ENCODE measurements at places on chromosomes 2 and 18.

- no peak for DNase-seq
These were observed 252.8 kb downstream of the MTX2 start for GRCh38 chr2:176521878-176522670.

- DNase-seq, result no peak
These were observed 132.0 kb downstream of the VWC2L start for GRCh38 chr2:214542866-214543265.

GRCh38 chr2:178764097-178764496, 43.1 kb downstream of the TTN start:
- DNase-seq, result no peak

DNA sequence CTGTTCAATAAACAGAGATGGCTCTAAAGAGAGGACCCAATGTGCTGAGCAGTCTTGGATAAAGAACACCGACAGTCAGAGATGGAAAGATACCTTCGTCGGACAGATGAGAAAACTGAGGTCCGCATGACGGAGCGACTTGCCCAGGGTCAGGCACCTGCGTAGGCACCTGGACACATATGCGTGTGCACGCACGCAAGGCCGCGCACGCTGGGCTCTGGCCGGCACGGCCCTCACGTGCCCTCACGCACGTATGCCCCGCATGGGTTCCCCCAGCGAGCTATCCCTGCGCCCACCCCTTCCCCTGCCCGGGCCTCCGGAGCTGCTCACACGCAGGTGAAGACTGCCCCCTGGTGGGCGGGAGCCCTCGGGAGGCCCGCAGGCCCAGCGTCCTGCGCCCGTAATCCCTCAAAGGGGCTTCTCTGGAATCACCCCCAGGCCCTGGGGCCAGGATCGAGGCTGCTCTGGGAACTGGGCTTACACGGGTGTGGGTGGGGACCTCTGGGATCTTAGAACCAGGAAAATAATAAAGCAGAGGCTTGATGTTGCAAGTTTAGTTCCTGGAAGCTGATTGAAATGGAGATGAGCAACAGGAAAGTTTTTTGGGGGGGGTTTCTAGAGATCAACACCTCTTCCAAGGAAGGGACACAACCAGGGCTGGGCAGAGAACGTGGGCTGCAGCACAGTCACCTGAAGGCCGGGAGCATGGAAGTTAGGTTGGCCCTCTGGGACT, 246.3 kb downstream of the TNS1 start:
- peak; percentile 47 for DNase-seq

- DNase-seq, result peak; percentile 48
These were observed 17.7 kb upstream of the EN1 start for GRCh38 chr2:118865106-118865505.

GRCh38 chr2:180763263-180763989, 217.0 kb upstream of the UBE2E3 start:
- DNase-seq, result no peak

DNA sequence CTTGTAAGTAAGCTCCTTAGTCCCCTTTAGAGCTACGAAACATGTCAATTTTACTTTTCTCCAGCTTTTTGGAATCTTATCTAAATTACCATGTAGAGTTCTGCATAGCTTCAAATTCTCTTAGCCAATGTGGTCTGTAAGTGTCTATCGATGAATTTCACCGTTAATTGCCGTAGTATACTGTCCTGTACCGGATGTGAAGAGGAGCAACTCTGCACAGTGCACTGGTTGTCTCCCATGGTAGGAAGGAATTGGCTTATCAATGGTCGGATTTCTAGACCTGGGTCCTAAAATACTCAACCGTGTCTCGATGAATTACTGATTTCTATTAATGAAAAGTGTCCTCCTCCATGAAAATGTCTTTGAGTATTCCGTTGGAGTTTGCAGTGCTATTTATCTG, 1.9 kb downstream of the NOP58 start:
- DNase-seq, result no peak

GRCh38 chr18:48670751-48671560, 132.1 kb downstream of the CTIF start:
- no peak for DNase-seq

- no peak for DNase-seq
These were observed 432.5 kb upstream of the LRRTM1 start for GRCh38 chr2:80737047-80737446.

DNA sequence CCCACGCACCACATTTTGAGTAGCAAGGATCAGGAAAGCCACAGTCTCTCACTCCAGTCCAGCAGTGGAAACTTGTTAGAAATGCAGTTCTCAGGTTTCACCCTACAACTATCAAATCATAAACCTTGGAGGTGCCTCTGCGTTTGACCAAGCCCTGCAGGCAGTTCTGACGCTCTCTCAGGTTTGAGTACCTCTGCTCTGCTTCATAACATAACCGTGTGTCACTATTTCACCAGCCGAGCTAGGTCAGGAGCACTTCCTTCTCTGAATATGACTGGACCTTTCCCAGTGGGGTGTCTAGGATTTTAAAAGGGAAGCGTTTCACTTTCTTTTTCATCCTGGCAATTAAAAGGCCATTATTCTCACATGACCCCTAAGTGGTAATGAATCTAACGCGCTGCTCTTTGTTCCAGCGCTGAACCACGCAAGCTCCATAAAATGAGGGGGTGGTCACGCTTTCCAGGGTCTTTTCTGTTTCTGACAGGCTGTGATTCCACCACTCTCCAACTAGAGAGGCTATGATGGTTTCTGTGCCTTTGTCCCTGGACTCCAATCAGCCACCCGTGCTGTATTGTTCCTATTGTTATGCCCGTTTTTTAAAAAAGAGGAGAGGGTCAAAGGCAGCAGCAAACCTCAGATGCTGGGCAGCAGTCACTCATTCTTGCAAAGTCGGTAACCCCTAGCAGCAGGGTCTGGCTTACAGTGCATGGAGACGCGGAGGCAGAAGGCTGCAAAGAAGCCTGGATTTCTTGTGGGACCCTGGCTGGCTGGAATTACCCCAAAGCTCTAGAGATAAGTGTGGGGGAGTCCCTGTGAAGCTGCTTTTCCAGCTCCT, 75.2 kb upstream of the CTNNA2 start:
- no peak for DNase-seq

- DNase-seq, result no peak
These were observed 307.3 kb downstream of the TDRD15 start for GRCh38 chr2:21431078-21431477.

DNA sequence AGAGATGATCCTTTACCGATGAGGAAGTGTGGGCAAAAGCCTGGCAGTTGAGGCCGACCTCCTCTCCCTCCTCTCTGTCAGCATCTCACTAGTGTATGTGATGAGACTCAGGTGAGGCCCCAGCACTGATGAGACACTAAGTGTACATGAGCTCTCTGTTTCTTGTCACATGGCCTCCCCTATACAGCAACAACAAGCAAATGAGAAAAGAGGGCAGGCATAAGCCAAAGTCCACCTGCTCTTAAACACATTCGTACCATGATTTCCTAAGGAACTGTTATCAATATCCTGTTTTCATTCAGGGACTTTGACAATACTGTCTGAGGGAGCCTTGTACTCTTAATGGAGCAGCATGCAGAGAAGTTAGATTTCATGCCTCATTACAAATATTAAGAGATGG, 113.0 kb downstream of the CNTNAP5 start:
- DNase-seq, result no peak

DNA sequence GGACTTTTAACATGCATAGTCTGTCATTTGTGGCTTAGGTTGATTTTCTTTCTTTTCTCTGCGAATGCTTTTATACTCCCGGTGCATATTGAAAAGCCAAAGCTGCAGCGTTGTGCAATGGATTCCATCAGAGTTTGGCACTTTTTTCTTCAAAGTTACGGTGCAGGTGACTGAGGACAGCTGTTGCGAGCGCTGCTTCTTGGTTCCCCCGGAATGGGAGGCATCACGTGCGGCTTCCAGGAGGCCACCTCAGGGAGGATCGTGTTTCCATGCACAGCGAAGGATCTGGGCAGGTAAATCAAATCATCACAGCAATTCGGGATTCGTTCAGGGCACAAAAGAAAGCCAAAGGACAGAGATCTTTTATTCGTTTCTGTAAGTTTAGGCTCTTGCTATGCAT, 109.6 kb upstream of the ALKAL2 start:
- DNase-seq, result no peak

DNA sequence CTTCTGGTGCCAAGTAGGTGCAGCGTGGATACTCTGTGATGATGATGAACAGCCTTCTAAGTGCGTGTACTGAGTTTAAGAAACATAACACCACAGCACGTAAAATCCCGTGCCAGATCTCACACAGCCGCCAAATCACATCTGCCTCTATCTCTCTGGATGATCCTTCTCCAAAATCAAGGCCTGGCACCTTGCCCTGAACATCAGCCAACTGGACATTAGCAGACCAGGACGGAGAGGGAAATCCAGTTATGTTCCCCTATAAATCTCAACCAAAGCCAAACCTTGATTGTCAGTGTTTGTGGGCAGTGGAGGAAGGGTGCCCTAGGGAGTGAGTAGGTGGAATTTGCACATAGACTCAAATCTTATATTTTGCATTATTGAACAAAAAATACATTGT, 164.3 kb downstream of the MIB1 start:
- no peak for DNase-seq

DNA sequence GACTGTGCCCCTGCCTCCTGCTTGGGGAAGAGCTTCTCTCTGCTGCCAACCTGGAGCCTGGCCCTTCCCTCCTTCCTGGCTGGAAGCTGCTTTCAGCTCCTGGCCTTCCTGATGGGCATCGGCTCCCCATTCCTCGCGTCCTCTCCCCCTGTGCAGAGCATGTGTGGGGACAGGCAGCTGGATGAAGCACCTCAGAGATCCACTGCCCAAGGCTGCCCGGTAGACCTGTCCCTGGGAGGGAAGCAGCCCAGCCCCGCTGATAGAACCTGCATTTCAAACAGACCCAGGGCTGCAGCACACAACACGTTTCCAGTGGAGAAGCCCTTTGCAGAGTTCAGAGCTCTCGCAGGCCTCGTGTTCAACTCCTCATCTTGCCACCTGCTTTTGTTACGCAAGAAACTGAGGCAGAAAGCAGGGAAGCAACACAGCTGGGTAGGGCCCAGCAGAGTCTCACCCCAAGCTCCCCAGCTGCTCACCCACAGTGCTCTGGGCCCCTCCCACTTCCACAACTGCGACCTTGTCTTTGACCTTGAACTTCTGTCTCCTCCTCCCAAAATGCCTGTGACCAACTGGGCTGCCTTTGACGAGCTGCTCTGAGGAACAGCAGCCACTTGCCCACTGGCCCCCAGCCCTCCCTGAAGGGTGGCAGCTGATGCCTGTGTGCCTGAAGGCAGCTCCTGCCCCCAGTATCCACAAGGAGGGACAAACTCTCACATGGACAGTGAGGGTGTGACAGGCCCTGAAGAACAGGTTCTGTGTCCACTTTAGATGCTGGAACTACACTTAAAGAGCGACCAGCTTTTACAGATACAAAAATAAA, 65.5 kb downstream of the PARD6G start:
- no peak for DNase-seq

DNA sequence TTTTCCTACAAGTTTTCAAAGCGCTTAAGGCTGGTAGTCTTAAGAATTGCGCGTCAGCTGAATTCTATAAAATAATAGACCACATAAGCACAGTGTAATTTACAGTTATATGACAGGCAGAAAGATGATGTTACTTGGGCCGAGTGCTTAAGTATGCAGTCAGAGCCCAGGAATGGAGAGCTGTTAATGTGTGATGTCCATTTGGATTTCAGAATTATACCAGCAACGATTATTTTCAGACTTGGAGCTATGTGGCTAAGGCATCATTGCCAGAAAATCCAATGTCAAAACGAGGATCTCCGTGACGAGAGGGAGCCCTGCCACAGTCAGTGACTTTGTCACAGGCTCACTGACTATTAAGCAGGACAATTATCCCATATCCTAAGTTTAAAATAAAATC, 3.4 kb downstream of the KLF7 start:
- DNase-seq, result no peak

- no peak for DNase-seq
These were observed 4.1 kb upstream of the CYS1 start for GRCh38 chr2:10084223-10084865.

DNA sequence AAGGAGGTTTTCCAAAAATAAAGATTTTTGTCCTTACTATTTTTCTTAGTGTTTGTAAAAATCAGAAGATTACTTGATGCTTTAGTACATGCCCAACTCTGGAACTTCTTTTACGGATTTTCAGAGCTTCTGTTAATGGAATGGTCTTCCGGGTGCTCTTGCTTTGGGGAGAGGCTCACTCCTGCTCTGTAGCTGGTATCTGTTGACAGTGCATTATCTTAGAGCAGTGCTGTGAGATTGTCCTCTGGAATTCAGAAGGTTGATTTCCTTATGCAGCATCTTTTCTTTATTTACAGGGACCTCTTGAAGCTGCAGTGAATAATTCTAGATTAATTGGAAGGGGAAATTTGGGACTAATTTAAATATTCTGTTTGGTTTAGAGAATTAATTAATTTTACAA, 4.6 kb downstream of the MAPRE2 start:
- no peak for DNase-seq

- DNase-seq, result no peak
These were observed 1.3 kb downstream of the ATL2 start for GRCh38 chr2:38375696-38376345.

GRCh38 chr2:119383410-119384140, 16.8 kb downstream of the DBI start:
- peak; percentile 41 for DNase-seq

DNA sequence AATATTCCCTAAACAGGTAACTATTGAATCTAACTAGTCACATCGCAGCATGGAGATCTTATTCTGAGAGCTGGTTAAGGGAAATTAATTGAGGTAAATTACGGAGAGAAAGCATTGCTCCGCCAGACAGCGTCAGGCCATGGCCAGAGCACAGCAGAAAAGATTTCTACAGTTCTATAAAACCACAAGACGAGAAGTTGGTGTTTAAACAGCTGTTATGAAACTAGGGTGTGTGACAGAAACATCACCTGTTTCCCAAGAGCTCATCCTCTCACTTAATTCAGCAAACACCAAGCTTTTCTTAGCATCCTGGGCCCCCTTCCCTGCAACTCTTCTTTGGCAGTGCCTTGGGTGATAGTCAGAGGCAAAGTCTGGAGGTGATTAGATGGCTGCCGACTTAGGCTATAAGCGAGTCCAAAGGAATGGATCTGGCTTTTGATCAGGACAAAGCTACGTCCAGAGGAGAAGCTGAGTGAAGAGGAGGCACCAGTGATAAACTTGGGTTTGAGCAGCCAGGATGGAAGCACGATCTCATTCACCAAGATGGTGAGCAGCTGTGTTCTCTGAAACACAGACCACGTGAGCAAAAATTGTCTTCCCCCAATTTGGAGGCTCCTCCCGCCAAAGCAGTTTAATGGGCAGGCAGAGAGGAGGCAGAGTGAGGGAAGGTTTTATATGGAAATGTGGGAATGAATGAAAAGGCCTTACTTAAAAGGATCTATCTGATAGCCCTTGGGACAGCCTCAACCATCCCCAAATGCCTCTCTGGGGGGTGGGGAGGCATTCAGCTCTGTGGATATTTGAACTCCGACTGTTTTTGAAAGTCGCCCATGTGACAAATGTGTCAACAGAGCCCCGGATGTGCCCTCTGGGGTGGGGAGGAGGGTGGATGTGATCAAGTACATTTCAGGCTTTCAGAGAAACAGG, 57.8 kb downstream of the PKDCC start:
- DNase-seq, result peak; percentile 79

DNA sequence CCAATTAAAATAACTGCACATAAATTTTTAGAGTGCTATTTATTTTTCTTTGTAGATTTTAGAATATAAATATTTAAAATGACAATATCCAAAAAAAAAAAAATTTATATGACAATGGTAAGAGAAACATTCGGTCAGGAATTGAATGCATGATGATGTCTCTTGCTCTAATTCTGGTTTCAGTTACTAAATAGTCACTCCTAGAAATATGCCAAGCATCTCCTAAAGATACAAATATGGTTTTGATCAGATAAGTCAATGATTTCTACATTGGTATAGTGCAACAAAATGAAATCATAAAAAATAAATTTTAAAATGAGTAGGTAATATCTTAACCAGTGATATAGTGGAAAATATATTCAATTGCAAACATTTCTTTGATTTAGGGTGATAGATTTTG, 95.9 kb upstream of the ACKR3 start:
- no peak for DNase-seq

All from RPMI8226 (cell line).